ENCODE measurements at places on chromosomes 5 and 9.

GRCh38 chr9:38422555-38423260 is 1.5 kb downstream of the IGFBPL1 start:
- no peak for DNase-seq

DNA sequence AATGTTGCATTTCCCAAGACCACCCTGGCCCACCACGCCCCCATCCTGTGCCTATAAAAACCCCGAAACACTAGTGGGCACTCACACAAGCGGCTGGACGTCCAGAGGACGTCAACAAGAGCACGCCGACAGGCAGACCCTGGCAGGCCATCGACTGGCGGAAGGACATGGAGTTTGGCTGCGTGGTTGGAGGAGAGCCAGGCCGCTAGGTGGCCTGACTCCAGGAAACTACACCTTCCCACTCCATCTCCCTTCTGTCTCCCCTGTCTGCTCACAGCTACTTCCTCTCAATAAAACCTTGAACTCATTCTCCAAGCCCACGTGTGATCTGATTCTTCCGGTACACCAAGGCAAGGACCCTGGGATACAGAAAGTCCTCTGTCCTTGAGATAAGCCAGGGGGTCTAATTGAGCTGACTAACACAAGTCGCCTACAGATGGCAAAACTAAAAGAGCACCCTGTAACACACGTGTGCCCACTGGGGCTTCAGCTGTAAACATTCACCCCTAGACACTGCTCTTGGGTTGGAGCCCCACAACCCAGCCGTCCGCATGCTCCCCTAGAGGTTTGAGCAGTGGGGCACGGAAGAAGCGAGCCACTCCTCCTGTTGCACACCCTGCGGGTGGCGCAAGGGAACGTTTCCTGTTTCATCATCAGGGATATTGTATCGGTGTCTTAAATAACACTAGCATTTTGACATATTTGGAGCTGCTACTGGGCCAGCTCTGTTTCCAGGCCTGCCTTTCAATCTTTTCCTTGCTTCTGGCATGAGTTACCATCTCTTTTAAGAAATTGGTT is 54.5 kb upstream of the TAF11L2 start:
- no peak for DNase-seq

DNA sequence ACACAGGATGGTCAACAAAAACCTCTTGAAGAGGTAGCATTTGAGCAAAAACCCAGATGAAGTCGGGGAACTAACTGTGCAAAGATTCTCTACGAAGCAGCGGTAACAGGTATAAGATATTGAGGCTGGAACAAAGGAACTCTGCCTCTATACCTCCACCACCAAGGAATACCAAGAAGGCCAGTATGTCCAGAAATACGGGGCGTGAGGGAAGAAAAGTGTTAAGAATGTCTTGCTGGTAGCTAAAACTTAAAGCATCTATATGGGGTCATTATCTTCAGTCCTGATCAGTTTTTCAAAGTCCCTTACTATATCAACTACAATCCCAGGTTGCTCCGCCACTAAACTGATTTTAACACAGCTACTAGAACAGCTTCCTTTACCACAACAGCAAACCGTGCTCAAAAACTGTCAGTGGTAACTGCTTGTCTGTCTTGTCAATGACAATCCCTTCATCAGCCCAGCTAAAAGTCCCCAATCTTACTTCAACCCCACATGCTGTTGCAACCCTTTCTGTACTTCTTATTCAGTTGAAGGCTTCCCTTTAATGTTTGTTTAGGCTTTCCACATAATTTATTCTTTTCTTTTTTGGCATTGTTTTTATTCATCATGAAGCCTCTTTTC is 9.4 kb downstream of the PAM start:
- DNase-seq: no peak

DNA sequence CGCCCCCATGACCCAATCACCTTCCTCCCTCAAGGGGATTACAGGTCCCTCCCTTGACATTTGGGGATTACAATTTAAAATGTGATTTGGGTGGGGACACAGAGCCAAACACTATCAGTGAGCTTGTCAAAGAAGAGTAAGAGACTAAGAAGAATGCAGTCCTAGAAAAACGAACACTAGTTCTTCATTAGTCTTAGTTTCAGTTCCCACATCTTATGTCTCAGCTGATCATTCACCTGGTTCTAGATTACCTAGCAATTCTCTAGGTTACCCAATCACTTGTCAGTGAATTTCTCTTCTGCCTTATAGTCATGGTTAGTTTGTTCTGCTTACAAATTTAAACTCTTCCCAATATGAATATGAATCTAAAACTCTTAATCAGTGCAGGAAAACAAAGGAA is 251.5 kb downstream of the COX7C start:
- DNase-seq: no peak

GRCh38 chr9:22105005-22105722 is 96.1 kb upstream of the CDKN2B start:
- DNase-seq: no peak

DNA sequence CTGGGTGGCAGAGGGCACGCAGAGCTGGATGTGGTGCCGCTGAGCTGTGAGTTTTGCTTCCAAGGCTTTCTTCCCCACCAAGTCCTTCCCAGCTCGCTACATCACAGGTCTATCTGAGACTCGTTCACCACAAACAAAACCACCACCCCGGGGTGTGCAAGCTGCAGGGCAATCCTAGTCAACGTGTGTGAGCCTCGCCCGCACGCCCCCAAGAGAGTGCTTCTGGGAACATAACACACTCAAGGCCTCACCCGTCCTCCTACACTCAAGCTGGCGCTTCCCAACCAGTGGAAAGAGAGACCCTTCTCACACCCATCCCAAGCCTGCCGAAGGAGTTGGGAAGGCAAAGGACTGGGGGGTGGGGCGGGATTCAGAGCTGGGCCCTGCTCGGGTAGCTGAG is 10.6 kb downstream of the SNAPC4 start:
- no peak for DNase-seq

GRCh38 chr5:146079695-146080373 is 25.5 kb downstream of the PLAC8L1 start:
- DNase-seq: no peak

- DNase-seq: no peak
Observed at GRCh38 chr5:81225463-81225862, 7.7 kb upstream of the CKMT2 start.

- DNase-seq: no peak
Observed at GRCh38 chr5:178287791-178288105, 55.1 kb upstream of the PHYKPL start.

DNA sequence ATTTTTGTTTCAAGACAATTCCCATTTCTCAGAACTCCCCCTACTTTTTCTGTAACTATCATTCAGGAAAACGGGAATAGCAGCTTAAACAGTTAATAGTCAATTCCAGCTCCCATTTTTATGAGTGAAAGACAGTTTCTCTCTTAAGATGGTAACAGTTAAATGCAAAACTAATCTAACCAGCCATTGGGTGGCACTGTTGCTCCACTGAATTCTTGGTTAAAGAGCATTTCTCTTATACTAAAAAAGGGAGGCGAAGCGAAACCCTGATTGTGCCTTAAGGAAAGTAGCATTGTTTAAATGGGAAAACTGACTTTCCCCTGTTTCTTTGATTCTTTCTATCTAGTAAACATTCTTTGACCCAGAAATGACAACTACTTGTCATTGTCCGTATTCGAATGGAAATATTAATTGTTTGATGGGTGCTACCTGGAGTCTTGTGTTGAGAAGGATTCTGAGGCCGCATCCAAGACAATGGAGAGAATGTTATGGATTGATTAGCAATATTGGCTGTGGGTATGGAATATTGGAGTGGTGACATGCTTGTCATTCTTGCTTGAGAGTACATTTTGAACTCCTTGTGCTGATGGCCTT is 507.8 kb downstream of the MAT2B start:
- DNase-seq: no peak
